ENCODE measurements at places on chromosomes 11 and 22. TPM values are rescaled to one million over a fixed set of nuclear protein-coding genes. Genes with fewer than 3 reads are reported as not detected.

Gene UPK3A
- total RNA-seq, result 4.0 TPM

Gene KLHDC7B
- total RNA-seq, result 1.1 TPM

Gene BTBD18
- not detected for total RNA-seq

GRCh38 chr11:65180877-65181568 lies 705 bp upstream of the CAPN1 start:
- peak overlapping the region; percentile 99 for H3K27ac ChIP-seq
- peak overlapping the region; percentile 77 for H3K4me3 ChIP-seq
- peaks cover 31% of the 10 kb centered on the region for H3K4me1 ChIP-seq
- H3K36me3 ChIP-seq, result no peaks in the 10 kb centered on the region
- DNase-seq, result peak; percentile 71
- no peaks in the 10 kb centered on the region for H3K27me3 ChIP-seq

GRCh38 chr22:45549762-45550378 lies 47.2 kb downstream of the FBLN1 start:
- H3K27ac ChIP-seq, result peak overlapping the region; percentile 80
- no peaks in the 10 kb centered on the region for H3K36me3 ChIP-seq
- no peak overlapping the region for H3K4me3 ChIP-seq
- H3K4me1 ChIP-seq, result no peaks in the 10 kb centered on the region
- no peak for DNase-seq
- H3K27me3 ChIP-seq, result no peaks in the 10 kb centered on the region

DNA sequence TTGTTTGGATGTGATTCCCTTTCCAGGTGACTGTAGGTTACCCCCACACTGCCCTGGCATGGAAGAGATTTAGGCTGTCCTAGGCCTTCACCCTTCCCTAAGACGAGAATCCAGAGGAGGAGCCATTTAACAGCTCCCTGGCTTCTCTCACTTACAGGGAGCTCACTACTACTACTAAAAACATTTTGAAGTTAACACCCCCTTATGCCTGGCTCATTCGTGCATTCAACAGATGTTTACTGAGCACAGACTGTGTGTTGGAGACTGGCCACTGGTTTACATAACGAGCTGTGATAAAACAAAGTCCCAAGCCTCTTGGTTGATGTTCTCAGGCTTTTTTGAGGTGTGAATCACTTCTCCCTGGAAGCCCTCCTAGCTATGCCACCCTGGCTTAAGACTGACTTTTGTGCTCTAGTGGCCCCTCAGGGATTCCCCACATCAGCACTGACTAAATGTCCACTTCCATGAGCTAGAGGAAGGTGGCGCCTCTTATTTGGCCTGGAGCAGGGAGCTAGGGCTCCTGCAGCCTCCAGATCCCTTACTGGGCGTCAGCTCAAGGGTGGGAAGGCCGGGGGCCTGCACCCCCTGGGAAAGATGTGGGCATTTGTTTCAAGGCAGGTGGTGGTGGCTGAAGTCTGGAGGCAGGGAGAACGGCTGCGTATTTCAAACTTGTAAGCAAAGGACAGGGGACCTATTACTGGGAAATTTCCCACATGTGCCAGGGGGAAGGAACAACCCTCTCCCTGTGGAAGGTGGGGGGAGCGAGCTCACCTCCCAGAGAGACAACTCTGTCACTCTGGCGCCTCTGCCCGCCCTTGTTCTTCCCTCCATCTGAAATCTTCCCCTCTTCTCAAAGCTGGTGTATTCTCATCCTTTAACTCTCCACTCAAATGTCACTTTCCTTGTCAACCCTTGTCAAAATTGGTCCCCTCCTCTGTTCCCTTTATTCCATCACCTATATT lies 19.4 kb upstream of the MALAT1 start:
- H3K27ac ChIP-seq, result peak overlapping the region; percentile 100
- H3K36me3 ChIP-seq, result no peaks in the 10 kb centered on the region
- no peak for DNase-seq
- peak overlapping the region; percentile 68 for H3K4me3 ChIP-seq
- H3K4me1 ChIP-seq, result no peaks in the 10 kb centered on the region

- no peak for DNase-seq
- H3K4me1 ChIP-seq, result no peaks in the 10 kb centered on the region
- no peak overlapping the region for H3K4me3 ChIP-seq
- no peak overlapping the region for H3K27ac ChIP-seq
- no peaks in the 10 kb centered on the region for H3K36me3 ChIP-seq
Observed at GRCh38 chr11:55949330-55949729, 13.1 kb upstream of the OR5I1 start.
